Central memory CD8-positive, alpha-beta T cell (primary cell): ENCODE measurements at places on chromosomes 5 and 9.

DNA sequence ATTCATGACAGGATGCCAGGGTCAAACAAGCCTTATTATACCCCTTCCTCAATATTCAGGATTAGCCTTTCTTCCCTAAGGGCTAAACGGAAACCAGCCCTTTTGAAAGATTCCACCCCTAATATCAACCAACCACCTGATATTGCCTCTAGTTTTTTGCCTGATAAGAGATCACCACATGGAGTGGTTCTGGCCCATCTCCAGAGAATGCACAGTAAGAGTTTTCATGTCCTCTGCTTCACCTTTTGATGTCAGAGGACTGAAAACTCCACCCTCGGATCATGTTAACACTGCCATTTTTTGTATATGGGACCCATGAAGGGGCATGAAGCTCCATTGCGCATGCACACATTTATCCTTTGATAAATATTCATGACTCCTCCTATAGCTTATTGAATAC is 5.8 kb upstream of the LNPEP start:
- no peak for DNase-seq

DNA sequence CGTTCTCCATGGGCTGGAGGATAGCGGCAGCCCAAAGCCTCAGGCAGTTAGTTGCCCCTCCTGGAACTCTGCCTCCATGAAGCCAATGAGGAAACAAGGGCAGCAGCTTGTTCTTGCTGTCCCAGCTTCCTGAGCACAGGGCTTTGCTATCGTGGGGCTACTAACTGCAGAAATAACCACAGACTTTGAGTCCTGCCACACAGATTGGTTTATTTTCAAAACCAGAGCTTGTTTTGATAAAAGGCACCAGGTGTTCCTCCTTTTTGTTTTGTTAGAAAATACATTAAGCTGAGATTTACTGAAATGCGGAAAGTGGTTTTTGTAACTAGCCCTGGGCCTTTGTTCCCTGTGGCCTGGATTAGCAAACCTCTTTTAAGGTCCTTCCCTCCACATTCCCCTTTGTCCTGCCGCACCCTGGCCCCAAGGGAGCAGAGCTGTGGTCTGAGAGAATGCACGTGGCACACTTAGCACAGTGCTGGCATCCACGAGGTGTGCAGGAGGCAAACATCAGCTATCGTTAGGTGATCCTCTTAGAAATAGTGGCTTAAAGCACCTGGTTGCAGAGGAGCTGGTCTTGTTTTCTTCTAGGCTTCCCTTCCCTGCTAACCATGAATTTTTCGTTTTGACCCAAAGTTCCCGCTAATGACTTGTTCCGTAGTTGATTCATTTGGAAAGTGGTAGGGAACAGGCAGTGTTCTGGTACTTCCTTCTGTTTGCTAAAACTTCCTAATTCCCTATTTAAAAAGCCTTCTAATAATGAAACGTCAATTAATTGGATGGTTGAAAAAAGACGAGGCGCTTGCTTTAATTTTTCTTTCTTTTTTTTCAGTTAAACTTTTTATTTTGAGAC is 21.5 kb downstream of the MVB12B start:
- no peak for DNase-seq

DNA sequence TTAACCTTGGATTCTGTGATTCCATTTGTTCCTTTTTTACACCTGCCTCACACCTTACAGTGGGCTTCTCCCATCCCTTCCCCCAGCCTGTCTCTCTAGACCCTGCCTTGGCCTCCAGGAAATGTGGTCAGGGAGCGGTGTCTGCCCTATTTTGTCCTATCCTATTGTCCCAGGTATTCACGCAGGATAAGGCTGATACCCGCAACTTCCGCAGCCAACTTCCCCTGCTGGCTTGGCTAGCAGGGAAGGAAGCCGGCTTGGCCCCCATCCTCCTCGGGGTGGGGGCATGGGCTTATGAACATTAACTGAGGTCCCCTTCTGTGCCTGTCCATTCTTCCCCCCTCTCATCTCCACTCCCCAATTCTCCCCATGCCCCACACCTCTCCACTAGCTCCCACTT is 3.5 kb downstream of the CSF1R start:
- no peak for DNase-seq

- no peak for DNase-seq
These were observed 20.1 kb downstream of the PCDHGC5 start for GRCh38 chr5:141508798-141509611.

DNA sequence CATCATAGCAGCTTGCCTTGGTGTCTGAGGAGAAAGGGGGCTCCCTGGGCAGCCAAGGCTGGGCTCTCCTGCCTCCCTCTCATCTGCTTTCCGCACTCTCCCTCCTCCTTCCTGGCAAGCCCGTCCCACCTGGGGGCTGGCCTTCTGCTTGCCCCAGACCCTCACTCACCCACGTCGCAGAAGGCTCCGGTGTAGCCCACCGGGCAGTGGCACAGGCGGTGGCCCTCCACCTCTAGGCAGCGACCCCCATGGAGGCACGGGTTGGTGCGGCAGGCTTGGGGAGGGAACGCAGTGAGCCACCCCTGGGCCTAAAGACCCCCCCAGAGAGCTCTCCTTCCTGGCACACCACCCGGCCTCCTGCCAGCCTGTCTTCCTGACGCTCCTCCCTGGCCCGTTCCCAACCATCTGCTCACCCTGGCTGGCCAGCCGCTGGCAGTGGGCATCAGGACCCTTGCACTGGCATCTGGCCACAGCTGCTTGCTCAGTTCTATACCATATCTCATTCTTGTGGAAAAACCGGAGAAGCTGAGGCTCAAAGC is 4.2 kb upstream of the PFN3 start:
- no peak for DNase-seq

DNA sequence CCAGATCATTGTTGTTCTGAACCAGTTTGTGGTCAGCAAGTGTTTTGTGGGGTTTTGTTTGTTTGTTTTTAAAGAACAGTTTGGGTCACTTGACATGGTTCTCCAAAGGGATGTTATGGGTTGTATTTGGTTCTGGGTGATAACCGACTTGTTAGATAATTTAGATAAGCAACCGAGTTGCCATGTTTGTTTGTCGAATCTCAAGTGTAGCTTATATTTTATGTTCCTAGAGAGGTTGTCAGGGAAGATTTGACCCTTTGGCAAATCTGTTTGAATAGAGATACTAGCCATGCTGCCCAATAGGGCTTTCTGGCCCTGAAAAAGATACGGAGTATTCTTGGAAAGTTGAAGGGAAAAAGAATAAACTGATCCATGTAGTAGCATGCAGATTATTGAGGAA is 12.2 kb upstream of the FGF18 start:
- no peak for DNase-seq

GRCh38 chr5:135505973-135506372 is 29.8 kb downstream of the NEUROG1 start:
- DNase-seq = no peak

DNA sequence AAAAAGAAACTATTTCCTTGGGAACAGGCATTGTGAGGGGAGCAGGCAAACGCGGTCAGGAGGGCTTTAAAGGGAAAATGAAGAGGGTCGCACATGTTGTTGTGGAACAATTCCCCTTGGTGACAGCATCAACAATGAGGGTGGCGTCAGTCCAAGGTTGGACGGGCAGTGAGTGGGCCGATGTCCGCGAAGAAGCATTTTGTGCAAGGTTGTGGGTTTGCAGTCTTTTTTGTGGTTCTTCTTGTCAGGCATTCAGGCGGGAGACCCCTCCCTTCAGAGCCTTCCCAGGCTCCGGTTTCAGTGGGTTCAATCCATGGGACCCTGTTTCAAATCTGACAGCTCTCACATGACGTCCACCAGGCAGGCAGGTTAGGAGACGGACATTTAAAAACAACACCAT is 11.1 kb upstream of the SLC6A19 start:
- DNase-seq = no peak
